ENCODE measurements at places on chromosomes 12 and 14.

- no peak for DNase-seq
Observed at GRCh38 chr12:80939231-80939950, 1.7 kb upstream of the LIN7A start.

DNA sequence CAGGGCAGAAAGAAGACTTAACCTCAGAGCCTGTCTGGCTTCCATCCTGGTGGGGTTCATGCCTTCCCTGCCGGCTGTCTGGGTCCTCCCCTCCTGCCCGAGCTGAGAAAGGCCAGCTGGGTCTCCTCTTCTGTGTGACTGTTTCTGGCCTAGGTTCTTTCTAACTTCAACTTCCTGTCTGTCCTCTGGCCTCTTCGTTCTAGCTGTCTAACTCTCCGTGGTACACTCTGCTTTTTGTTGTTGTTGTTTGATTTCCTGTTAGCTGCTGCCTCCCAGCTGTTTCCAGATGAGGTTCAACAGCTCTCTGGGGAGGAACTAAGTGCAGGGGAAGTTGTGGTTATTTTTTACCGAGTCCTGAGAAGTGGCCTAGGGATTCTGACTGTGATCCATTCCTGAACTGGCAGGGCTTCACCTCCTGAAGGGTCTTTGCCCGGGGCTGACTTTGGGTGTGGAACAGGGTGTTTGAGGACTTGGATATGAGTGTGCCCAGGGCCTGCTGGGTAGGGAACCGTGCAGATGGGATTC is 3.2 kb downstream of the MLXIP start:
- no peak for DNase-seq

DNA sequence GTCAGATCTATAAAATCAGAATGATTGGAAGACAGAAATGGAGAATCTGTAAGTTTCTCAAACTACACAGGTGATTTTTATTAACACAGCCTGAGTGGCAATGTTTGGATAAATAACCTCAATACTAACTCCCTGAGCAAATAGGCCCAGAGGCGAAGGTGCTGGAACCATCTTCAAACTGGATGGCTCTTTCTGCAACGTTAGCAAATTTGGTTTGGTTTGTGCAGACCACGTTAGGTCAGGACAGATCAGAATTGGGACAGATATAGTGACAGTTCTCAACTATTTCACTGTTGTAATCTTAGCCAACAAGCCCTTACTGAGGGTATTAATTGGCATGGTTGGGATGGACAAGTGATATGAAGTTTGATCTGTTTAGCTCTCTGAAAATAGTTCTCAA is 9.1 kb upstream of the CLEC9A start:
- DNase-seq, result no peak

DNA sequence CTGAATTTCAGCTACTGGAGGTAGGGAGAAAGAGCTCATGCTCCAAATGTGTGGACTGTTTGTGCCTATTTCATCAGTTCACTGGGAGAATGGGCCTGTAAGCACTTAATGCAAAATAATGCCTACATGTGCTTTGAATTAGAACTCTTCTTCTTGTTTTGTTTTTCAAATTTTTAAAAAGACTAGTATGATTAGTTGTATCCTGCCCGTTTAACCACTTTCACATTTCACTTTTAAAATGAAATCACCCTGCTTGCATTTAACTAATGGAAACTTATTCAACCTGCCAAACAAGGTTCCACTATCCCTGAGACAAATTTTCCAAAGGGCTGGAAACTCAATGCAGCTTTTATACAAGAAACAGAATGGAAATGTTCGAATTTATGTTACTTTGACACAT is 79.7 kb downstream of the SAMD4A start:
- DNase-seq, result no peak

GRCh38 chr12:85527192-85527591 is 247.2 kb downstream of the ALX1 start:
- DNase-seq, result no peak

GRCh38 chr12:22545255-22545654 is 913 bp upstream of the C2CD5 start:
- DNase-seq, result no peak

- DNase-seq, result no peak
Observed at GRCh38 chr12:19150273-19150900, 20.9 kb downstream of the PLEKHA5 start.

DNA sequence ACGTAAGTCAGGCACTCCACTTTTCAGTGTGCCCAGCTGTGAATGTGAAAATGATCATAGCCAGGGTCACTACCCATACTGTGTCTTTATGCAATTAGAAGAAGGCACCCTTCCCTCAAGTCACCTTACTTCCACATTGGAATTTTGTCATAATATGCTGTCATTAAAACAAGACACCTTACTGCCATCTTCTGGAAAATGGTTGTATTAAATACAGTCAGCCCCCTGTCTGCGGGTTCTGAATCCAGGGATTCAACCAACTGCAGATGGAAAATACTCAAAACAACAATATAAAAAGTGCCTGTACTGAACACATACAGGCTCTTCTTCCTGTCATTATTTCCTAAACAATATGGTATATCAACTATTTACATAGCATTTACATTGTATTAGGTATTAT is 70.2 kb upstream of the TBX5 start:
- no peak for DNase-seq

DNA sequence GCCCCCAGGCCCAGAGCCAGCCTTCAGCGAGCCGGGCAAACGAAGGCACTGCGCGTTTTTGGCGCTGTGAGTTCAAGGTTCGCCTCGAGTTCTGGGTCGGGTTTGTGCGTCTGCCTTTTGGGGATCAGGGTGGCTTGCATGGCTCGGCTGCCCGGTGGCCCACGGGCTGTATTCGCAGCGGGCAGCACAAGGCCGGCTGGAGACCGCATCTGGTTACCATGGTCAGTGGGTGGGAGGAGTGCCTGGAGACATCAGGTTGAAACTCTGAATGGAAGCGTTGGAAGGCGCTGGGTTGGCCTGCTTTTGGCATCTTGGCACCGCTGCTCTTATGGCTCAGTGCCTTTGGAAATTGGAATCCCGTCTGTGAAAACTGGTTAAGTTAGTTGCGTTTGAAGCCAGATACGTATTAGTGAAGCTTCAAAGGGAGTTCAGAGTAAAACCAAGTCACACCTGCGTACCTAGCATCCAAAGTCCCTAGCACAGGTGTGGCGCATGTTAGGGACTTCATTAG is 50.9 kb downstream of the SNAPC1 start:
- no peak for DNase-seq

DNA sequence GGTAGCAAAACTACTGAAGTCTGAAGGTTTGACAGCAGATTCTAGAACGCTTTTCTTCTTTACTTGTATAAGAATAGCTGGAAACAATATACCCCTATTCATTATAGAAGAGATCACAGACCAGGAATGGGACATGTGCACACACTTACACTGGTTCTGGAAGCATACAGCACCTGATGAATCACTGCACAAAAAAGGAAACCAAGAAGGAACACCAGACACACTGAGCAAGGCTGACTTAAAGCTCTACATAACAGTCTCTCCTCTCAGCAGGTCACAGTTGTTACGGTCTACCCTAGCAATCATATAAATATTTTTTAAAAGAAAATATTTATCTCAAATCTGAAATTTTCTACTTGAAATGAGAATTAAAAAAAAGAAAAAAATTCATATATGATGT is 13.5 kb downstream of the ATP2B1 start:
- no peak for DNase-seq

DNA sequence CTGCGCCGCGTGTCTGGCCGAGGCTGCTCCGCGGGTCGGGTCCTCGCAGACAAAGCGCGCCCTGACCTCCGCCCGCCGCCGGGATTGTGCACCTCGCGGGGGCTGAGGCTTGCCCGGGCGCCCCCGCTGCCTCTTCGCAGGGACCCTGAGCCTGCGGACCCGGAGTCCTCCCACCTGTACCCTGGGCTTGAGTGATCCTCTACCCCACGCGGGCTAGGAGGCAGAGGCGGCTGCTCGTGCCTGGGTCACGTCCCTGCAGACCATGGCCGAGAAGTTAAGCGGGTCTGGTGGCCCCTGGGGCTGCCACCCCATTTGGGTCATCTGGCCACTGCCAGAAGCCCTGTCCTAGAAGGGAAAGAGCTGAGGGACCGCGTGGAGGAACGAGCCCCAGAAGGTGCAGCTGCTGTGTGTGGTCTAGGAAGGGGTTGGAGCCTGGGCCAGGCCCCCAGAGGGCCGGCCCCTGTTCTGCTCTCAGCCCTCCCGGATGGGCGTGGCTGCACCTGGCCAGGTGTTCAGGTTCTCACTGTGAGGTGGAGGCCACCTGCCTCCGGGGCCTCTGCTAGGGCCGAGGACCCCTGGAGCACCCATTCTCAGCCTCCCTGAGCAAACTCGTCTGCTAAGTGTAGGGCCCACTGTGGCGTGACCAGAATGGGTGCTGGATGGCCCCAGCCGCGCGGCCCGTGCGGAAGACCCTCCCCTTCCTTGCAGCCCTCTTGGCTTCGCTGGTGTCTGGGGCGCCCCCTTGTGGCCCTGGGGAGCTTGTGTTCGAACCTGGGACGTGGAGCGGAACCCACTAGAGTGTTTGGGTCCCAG is 49.6 kb downstream of the LRCOL1 start:
- no peak for DNase-seq

- DNase-seq, result no peak
Observed at GRCh38 chr12:52832451-52832850, 1.7 kb downstream of the KRT79 start.

GRCh38 chr14:23486036-23486435 is 16.5 kb downstream of the NGDN start:
- no peak for DNase-seq

GRCh38 chr14:83294941-83295340 is 1761.3 kb upstream of the SEL1L start:
- DNase-seq, result no peak

- no peak for DNase-seq
Observed at GRCh38 chr14:52129721-52130120, 60.9 kb upstream of the NID2 start.

DNA sequence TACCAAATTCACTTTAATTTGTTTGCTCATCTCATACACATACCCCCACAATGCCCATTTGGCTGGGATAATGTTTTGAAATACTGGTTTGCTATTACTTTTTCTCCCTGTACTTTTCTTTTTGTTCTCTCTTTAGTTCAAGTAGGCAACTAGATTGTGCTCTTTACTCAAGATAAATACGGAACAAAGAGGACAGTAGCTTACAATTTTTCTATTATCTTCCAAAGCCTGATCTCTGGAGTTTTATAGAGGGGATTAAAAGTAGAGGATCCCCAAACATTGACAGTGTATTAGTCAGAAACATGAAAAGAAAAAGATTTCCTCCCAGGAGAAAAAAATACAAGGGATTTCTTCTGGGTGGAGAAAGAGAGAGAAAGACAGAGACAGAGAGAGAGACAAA is 102.1 kb upstream of the FSCB start:
- no peak for DNase-seq

- DNase-seq, result no peak
Observed at GRCh38 chr12:53231671-53231920, 413 bp downstream of the RARG start.

GRCh38 chr12:51521554-51522276 is 69.3 kb upstream of the SCN8A start:
- no peak for DNase-seq

DNA sequence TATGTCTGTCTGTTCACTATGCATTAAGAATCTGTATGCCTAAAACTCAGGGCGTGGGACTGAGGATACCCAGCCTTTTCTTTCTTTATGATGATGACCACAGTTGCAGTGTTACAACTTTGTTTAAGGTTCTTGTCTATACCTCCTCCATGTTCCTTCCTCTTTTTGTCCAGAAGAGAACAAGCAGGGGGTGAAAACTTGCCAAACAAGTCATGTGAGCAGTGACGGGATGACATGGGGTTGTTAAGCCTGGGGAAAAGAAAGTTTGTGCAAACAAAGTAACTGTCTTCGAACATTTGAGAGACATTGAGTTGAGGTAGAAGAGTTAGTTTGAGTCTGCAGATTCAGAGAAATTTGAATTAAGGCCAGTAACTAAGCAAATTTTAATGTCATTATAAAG is 505.5 kb downstream of the NPAS3 start:
- no peak for DNase-seq

DNA sequence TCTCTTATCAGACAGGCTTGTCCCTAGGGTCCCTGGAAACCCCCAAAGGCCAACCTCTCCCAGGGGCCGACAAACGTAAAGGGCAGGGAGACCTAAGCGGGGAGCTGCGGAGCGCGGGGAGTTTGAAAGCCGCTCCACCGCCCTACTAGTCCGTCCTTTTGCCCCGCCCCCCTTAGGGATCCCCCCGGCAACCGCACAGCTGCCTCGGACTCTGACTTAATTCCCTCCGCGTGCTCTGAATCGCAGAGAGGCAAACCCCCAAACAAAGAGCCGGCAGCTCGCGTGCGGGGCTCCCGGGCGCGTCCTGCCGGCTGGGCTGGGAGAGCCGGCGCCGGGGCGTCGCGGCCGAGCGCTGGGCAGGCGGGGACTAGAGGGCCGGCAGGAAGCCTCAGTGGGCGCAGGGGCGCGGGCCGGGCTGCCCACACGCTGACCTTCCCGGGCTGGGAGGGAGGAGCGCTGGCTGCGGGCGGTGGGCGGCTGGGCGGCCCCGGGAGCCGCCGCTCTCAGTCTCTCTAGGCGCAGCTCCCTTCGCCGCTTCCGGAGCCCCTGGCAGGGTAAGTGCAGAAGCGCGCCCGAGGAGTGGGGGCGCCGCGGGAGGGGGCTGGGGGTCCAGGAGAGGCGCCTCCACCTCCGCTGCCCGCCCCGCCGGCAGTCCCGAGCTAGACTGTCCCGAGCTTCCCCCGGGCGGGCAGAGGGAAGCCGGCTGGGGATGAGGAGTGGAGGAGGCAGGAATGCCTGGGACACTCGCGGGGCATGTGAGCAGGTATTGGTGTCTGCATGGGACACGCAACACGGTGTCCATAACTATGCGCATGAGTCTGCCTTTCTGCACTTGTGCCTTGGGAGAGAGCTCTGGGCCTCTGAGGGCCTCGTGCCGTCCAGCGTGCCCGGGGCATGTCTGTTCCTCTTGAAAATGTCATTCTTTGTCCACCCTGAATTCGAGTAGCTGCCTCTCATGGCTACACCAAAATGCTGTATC is at the start of gene TSPAN11:
Gene TSPAN11 (plus strand): TSS at position 506 of the 979 bp plus-strand sequence. CDS start 27,244 bp downstream, outside the sequence.
- no peak for DNase-seq

DNA sequence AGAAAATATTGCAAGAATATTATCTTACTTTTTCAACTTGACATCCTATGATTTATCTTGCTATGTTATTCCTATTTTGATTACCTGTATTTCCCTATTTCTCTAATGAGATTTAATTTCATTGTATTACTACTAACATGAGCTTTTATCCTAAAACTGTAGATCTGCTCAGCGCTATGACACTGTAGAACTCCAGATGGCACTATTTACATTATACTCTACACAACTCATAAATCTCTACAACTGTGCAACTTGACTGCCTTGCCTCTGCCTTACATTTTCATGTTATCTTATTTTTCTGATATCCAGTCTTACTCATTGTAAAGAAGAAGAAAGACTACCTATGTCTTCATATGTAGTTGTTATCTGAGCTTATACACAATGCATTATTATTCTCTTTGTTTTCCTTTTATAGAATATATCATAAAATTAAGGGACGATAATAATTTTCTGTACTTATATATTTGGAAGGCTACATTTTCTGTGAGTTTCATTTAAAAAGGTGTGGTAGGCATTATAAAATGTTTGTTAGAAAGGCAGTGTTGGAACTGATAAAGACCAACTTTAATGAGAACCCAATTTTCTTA is 24.1 kb downstream of the NUP37 start:
- DNase-seq, result no peak
